Endodermal cell (in vitro differentiated cells): ENCODE measurements at places on chromosomes 11 and 22.

DNA sequence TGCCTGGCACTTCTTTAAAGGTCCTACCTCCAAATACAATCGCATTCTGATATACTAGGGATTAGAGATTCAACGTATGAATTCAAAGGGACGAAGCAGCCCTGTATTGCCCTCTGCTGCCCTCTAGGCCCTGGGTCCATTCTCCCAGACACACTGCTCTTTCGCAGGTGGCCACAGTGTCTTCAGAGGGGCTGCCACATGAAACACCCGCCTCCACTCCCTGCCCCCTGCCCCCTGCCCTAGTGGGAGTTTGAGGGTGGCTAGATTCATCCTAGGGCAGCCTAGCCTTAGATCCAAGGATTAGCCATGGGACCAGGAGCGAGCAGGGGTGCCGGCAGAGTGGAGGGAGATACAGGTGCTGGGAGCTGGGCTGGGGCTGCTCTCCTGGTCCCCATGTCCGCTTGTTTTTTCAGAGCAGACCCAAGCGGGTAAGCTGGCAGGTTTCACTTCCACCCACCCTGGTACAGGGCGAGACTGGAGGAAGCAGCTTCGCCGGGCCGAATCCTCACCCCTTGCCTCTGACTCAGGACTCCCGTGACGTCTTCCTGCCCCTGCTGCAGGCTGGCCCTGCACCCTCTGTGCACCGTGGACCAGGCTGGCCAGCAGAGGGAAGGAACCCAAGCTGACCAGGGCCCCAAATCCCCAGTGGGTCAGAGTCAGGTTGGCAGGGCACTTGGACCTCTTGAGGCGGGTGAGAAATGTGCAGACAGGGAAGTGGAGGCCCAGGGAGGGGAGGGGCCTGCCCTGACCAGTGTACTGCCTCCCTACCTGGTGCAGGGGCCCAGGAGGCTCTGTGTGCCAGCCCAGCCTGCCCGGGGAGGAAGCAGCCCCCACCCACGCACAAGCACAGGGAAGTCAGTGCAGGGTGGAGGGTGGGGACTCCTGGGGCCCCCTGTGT is 28.4 kb upstream of the HMOX1 start:
- peak; percentile 89 for DNase-seq

DNA sequence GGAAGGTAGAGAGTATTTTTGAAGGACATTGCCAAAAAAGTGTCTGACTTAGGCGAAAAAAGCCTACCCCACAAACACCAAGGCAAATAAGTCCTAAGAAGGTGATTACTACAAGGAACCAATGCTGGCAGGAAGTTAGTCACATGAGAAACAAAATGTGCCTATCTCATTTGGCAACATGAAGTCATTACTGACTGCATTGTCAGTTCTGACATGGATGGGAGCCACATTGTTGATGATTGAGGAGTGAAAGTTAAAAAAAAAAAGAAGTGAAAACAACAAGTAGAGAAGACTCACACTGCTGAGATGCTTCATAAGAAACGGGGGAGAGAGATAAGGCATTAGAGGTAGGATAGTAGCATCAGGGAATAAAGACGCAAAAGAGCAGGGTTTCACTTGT is 141.5 kb upstream of the FAT3 start:
- no peak for DNase-seq

GRCh38 chr22:39960791-39961746 is 872 bp downstream of the TMA7B start:
- DNase-seq, result no peak

- DNase-seq, result no peak
Observed at GRCh38 chr11:65375012-65375411, 7.4 kb downstream of the SLC25A45 start.

GRCh38 chr11:74770456-74770855 is 21.8 kb downstream of the RNF169 start:
- DNase-seq, result no peak

GRCh38 chr22:46985507-46985882 is 223.0 kb downstream of the TBC1D22A start:
- no peak for DNase-seq

GRCh38 chr11:9600166-9600565 is 26.7 kb downstream of the WEE1 start:
- peak; percentile 47 for DNase-seq

GRCh38 chr11:101346591-101346990 is 217.0 kb upstream of the PGR start:
- DNase-seq, result no peak
